Esophagus muscularis mucosa (tissue), 4 donors: ENCODE measurements at places on chromosomes 6 and 20. TPM values are rescaled to one million over a fixed set of nuclear protein-coding genes. Genes with fewer than 3 reads are reported as not detected.

GRCh38 chr6:32337186-32337805 is 34.4 kb downstream of the TSBP1 start:
- DNase-seq = no peak

DNA sequence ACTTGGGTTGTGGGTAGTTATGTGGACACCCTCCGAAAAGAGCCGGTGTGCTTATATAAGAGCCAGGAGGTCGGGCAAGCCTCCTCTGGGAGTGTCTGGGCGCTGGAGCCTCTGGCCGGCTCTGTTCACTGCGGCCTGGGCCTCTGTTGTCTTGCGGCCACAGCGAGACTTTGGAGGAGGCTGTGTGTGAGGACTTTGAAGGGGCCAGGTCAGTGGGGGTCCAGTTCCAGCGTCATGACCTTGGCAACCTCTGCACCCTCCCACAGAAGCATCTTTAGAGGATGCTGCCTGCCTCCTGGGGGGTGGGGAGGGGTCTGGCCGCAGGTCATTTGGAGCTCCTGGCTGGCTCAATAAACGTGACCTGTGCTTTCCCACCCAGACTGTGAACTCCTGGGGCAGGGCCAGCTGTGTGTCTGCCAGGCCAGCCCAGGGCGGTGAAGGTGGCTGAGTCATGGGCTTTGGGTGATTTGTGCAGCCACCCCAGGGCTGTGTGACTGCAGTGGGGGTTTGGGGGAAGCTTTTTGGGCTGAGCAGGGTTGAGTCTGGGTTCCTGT is 1.2 kb downstream of the TCEA2 start:
- DNase-seq = no peak

DNA sequence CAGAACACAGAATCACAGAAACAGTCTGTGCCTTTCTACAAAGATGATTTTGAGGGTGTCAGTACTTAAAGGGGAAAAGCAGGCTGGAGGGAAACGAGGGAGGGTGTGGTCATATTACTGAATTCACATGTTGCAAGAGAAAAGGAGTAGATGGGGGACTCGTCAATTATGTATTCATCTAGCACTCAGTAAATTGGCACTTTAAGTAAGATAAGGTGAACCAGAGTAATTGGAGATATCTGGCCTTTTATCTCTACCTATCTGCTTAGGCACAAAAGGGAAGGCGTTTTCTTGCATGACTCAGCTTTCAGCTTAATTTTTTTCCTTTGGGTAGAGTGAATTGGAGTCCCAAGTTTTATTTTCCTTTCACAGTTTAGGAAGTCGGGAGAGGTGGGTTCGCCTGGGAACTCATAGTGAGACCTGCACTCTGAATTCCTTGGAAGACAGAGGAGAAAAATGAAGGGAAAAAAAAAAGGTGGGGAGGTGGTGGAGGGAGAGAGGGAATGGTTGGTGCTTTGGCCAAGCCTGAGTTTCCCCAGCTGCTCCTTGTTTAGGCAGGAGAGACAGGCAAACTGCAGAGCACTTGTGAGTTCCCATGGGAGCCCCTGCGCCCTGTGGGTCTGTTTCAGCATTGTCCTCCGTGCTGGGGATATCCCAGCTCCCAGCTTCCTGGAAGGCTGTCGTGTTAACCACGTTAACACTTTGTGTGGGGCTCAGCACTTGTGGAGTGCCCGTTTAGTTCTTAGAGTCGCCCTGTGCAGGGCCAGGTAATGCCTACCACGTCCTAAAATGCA is 19.7 kb upstream of the GTSF1L start:
- no peak for DNase-seq

- DNase-seq = no peak
Measured at GRCh38 chr6:18693881-18694280, 306.7 kb downstream of the RNF144B start.

DNA sequence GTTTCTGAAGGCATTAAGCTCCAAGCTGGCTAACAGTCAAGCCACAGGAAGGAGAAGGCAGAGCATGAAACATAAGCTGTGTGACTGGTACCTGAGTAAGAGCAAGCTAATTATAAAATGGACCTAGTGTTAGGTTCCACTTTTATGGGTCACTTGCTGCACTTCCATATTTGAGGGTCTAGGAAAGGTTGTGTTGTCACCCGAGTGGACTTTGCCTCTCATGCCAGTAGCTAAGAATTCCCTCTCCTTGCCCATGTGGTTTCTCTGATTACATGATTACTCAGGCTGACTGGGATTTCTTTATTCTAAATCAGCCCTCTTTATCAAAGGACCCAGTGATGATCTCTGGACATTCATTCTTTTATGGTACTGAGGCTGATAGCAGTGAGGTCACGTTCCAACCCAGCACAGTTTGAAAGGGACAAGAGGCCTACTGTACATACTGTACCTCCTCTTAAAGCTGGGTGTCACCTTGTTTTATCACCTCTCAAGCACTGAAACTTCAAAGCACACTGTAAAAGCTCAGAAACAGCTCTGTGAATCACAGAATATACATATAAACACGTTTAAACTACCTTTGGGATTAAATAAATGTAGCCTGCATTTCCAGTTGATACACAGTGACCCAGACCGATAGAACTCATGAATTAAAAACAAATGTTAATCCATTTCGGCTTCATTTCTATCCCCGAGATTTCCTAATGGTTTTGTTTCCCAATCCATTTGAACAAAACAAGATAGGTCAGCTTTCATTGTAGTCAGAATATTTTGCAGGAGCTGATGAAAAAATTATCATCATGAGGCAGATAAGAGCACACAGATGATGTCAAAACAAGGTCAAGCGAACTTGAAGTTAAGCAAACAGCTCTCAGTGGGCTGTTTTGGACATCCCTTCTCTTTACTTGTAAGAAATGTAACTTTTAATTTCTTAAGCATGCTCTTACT is 96.5 kb downstream of the ALDH8A1 start:
- no peak for DNase-seq

- DNase-seq = no peak
Measured at GRCh38 chr6:122620902-122621301, 10.7 kb downstream of the PKIB start.

DNA sequence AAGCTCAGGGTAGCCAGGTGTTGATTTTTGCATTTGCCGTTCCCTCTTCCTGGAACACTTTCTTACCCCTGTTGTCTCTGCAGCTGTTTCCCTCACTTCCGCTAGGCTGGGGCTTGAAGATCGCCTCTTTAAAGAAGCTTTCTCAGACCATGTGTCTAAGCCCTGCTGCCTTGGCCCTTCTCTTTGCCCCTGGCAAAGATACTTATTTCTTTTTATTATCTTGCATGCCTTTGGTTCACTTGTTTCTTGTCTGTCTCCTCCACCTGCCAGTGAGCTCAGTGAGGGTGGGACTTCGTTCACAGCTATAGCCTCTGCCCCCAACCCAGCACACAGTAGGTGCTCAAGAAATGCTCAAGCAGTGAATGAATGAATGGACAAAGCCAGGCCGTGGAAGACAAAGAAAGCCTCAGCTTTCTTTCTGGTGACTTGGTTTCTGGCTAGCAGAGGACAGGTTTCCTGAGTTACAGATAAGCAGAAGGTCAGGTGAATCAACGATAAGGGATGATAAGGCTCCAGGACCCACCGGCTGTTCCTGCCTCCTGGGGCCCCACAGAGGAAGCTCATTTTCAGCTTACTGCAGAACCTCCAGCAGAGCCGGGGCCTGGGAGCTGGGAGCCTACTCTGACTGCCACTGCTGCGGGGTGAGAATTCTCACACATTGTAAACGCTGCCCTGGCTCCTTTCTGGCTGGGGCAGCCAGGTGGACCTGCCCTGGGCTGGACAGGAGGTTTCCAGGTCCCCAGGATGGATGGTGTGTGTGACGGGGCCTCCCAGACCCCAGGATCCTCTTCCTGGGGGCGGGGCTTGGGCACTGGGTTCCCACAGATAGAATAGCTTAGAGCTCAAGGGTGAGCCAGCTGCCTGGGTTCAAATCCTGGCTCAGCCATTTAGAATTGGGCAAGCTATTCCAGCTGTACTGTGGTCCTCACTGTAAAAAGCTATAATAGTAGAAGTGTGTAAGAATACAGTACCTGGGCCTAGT is 29.8 kb downstream of the SNAI1 start:
- no peak for DNase-seq

SLC52A3 gene
- total RNA-seq = 2.2 TPM

ARMH2 gene
- not detected for total RNA-seq

TMEM14B gene
- total RNA-seq = 76.4 TPM

SNPH gene
- total RNA-seq = 29.5 TPM

GDAP1L1 gene
- total RNA-seq = not detected

LPA gene
- total RNA-seq = not detected

MSH5 gene
- total RNA-seq = 4.8 TPM
